ENCODE measurements at places on chromosomes 2 and 18. TPM values are rescaled to one million over a fixed set of nuclear protein-coding genes. Genes with fewer than 3 reads are reported as not detected.

- no peak overlapping the region for H3K4me3 ChIP-seq
- no peaks in the 10 kb centered on the region for H3K4me1 ChIP-seq
- peaks cover 71% of the 10 kb centered on the region for H3K36me3 ChIP-seq
Measured at GRCh38 chr2:162174746-162175145, 22.7 kb upstream of the GCG start.

GRCh38 chr2:239399433-239399920 lies 1.3 kb downstream of the HDAC4 start:
- H3K4me1 ChIP-seq: peaks cover 13% of the 10 kb centered on the region
- peak overlapping the region; percentile 44 for H3K27ac ChIP-seq
- peak; percentile 53 for DNase-seq

GRCh38 chr2:241430178-241430577 lies 74.1 kb downstream of the FARP2 start:
- DNase-seq: no peak
- H3K4me1 ChIP-seq: no peaks in the 10 kb centered on the region
- no peaks in the 10 kb centered on the region for H3K27me3 ChIP-seq
- no peak overlapping the region for H3K27ac ChIP-seq

DNA sequence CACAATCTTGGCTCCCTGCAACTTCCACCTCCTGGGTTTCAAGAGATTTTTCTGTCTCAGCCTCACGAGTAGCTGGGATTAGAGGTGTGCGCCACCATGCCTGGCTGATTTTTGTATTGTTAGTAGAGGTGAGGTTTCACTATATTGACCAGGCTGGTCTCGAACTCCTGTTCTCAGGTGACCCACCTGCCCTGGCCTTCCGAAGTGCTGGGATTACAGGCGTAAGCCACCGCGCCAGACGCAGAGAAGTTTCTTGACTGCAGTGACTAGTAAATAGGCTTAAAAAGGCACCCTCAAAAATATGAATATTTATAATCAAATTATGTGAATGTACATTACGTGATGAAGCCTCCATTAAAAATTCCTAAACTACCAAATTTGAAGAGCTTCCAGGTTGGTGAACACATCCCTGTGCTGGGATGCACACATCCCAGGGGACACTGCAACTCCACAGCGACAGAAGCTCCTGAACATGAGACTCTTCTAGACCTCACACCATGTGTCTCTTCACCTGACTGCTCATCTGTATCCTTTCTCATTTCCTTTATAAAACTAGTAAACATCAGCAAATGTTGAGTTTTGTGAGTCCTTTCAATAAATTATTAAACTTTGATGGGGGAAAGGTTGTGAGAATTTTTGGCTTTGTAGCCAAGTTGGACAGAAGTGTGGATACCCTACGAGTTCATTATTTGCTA lies 203.3 kb upstream of the SPOPL start:
- no peak overlapping the region for H3K27ac ChIP-seq
- H3K4me3 ChIP-seq: no peak overlapping the region
- no peaks in the 10 kb centered on the region for H3K36me3 ChIP-seq
- no peaks in the 10 kb centered on the region for H3K27me3 ChIP-seq

- no peaks in the 10 kb centered on the region for H3K36me3 ChIP-seq
- DNase-seq: no peak
- H3K4me1 ChIP-seq: no peaks in the 10 kb centered on the region
- H3K27me3 ChIP-seq: no peaks in the 10 kb centered on the region
- H3K27ac ChIP-seq: no peak overlapping the region
Measured at GRCh38 chr2:1418566-1418965, 5.3 kb downstream of the TPO start.

GRCh38 chr2:58875436-58875835 lies 634.3 kb upstream of the FANCL start:
- H3K27me3 ChIP-seq: peaks cover 1% of the 10 kb centered on the region
- H3K27ac ChIP-seq: no peak overlapping the region
- H3K36me3 ChIP-seq: no peaks in the 10 kb centered on the region
- DNase-seq: no peak

GRCh38 chr2:118762290-118762689 lies 85.2 kb downstream of the EN1 start:
- H3K4me1 ChIP-seq: 0 out of 2 replicates have a peak, but pooled peaks cover 3% of the 10 kb centered on the region
- H3K4me3 ChIP-seq: no peak overlapping the region
- H3K36me3 ChIP-seq: no peaks in the 10 kb centered on the region
- no peak for DNase-seq

DNA sequence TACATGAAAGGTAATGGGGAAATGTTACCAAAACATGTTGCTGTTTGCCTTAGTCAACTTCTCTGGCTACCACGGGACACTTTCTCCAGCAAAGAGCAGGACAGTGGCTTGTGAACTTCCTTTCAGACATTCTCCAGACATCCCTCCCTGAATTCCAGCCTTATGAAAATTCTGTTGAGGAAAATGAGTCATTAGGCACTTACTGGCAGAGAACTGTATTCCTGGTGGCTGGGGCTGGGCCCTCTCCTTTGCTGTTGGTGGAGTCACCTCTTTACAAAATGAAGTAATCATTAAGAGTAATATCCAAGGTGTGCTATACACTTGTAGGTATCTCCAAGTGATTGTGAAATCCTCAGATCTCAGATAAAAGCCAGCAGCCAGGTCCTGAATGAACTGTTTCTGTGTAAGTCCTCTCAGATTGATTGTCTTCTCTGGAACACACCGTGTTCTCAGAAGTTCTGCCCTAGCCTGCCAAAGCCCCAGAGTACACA lies 1.3 kb upstream of the FAP start:
- DNase-seq: peak; percentile 96
- H3K4me1 ChIP-seq: peaks cover 52% of the 10 kb centered on the region
- peaks cover 16% of the 10 kb centered on the region for H3K36me3 ChIP-seq
- peak overlapping the region; percentile 88 for H3K4me3 ChIP-seq
- peak overlapping the region; percentile 97 for H3K27ac ChIP-seq

DNA sequence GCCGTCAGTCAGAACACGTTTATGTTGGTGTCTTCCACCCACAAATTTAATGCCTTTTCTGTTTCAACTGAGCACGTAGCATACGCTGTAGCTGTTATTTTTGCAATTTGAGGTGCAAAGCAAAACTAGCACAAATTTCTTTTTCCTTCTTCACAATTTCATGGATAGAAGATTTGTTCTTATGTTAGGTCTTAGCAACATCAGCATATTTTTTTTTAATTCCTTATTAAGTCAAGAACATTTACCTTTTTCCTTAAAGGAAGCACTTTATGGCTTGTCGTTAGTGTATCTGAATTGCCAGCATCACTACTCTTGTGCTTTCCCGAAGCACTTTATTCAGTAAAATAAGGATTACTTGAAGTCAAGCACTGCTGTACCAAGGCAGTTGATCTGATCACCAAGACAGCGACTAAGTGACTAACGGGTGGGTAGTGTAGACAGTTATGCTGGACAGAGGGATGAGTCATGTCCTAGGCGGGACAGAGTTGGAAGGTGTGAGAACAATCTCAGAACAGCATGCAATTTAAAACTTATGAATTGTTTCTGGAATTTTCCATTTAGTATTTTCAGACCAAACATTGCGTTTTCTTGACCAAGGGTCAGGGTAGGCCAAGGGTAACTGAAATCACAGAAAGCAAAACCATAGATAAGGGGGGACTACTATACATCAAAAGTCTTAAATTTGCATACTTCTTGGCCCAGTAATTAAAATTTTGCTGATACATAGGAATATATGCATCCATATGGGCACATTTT lies 13.3 kb downstream of the BABAM2 start:
- no peak overlapping the region for H3K4me3 ChIP-seq
- no peaks in the 10 kb centered on the region for H3K27me3 ChIP-seq
- H3K36me3 ChIP-seq: no peaks in the 10 kb centered on the region
- peaks cover 24% of the 10 kb centered on the region for H3K4me1 ChIP-seq

DNA sequence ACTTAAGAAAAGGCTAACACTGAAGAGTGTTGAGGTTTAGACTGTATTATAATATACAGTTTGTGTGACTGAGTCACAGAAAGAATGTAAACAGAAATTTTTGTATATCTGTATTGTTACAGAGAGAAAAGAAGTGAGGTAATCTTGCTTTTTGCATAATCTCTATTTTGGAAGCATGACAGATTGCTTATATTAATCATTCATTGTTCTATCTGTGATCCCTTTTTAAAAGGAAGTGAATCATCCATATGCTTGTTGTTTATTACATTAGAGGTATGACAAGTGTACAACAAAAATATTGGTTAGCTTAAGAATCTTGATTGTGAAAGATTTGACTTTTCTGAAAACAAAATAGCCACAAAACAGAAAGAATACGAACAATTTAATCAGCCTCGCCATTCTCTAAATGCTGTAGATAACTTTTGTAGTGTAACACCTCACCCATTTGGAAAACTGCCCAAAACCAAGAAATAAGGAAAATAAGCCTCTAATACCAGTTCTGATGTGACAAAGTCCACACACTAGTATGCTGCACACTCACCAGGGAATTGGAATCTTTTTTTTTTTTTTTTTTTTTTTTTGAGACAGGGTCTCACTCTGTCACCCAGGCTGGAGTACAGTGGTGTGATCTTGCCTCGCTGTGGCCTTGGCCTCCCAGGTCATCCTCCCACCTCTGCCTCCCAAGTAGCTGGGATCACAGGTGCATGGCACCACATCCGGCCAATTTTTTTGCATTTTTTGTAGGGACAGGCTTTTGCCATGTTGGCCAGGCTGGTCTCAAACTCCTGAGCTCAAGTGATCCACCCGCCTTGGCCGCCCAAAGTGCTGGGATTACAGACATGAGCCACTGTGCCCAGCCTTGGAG lies 91.5 kb upstream of the LPIN2 start:
- H3K4me3 ChIP-seq: peak overlapping the region; percentile 7
- no peaks in the 10 kb centered on the region for H3K27me3 ChIP-seq
- H3K36me3 ChIP-seq: no peaks in the 10 kb centered on the region
- DNase-seq: peak; percentile 87
- 0 out of 2 replicates have a peak overlapping the region, but pooled peaks have one; percentile 5 for H3K27ac ChIP-seq

DNA sequence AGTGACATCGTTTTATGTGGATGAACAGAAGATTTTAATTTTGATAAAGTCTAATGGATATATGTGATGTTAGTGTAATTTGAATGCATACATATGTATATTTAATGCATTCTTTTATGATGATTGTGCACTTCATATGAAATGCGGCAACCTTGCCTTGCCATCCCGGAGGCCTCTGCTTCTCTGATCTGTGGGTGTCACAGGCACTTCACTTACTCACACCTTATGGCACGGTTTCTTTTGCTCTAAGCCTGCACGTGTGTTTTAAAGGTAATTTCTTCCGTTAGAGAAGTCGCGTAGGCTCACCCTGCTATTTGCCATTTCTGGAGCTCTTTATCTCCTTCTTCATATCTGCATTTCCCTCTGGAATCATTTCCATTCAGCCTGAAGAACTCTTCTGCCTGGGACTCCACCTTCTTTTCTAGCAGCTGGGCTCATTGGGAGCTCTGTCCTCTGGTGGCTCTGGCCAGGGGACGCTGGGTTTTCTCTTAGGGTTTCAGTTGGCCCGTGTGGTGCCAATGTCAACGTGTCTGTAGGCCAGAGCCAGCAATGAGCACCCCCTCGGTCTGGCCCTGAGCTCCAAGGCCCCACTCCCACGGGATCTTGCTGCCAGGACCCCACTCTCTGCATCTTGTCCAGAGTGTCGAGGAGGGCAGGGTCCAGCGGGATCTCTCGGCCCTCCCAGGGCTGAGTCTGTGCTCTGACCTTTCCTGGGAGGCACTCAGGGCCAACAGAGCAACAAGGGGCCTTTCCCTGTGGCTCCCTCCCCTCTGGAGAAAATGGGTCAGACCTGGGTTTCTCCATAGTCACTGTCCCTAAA lies 97.3 kb downstream of the RTP5 start:
- DNase-seq: no peak
- H3K4me3 ChIP-seq: no peak overlapping the region
- peaks cover 11% of the 10 kb centered on the region for H3K4me1 ChIP-seq
- no peaks in the 10 kb centered on the region for H3K36me3 ChIP-seq
- peak overlapping the region; percentile 48 for H3K27ac ChIP-seq
- H3K27me3 ChIP-seq: no peaks in the 10 kb centered on the region

DNA sequence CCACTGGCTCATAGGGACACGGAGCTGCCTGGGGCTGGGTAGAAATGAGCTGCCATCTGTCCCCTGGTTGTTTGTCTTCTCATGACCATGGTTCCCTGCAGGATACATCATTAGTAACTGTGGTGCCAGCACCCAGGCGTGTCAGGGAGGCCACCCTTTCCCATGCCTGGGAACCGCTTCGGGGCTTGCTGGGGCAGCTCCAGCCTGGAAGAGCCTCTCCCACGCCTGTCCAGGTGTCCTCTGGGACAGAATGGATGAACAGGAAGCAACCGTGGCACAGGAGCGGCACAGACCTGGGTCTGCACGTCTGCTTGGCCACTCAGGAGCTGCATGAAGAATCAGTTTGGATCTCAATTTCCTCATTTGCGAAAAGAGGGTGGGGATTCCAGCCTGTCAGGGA lies 34.8 kb downstream of the SDC1 start:
- H3K4me3 ChIP-seq: no peak overlapping the region
- H3K4me1 ChIP-seq: no peaks in the 10 kb centered on the region
- no peaks in the 10 kb centered on the region for H3K27me3 ChIP-seq
- DNase-seq: no peak
- H3K36me3 ChIP-seq: no peaks in the 10 kb centered on the region

GRCh38 chr2:165631089-165631488 lies 161.6 kb downstream of the CSRNP3 start:
- no peaks in the 10 kb centered on the region for H3K36me3 ChIP-seq
- no peak for DNase-seq
- no peaks in the 10 kb centered on the region for H3K27me3 ChIP-seq
- H3K4me3 ChIP-seq: no peak overlapping the region

DNA sequence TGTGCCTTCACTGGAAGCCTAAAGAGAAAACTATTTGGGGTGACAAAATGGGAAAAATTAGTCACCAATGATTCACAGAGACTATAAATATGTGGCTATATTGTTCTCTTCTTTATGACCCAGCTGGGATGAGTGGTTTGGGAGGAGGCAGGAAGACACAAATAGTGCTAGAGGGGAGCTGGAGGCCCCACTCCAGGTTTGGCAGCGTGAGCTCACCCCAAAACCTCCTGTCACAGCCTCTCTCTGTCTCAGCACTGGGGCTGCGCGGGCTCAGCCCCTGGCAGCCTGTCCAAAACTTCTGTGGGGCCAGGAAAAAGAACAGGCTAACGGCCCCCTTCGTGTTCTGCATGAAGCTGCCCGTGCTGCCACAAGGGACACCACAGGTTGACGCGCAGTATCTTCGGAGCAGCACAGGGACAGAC lies 73.2 kb upstream of the LCLAT1 start:
- no peaks in the 10 kb centered on the region for H3K27me3 ChIP-seq
- DNase-seq: peak; percentile 91
- H3K4me3 ChIP-seq: no peak overlapping the region
- peaks cover 41% of the 10 kb centered on the region for H3K4me1 ChIP-seq
- H3K36me3 ChIP-seq: no peaks in the 10 kb centered on the region

DNA sequence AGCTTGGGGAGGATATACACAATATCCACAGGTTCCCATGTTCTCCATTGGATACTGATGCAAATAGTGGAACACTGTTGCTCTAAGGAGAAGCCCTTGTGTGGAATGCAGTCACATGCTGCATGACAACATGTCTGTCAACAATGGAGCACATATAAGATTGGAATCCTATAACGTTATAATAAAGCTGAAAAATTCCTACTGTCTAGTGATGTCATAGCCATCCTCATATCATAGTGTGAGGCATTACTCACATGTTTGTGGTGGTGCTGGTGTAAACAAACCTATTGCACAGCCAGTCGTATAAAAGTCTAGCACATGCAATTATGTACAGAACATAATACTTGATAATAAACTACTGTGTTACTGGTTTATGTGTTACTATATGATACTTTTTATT lies 394.7 kb downstream of the FBXO15 start:
- H3K4me3 ChIP-seq: no peak overlapping the region
- DNase-seq: no peak
- H3K27ac ChIP-seq: no peak overlapping the region
- no peaks in the 10 kb centered on the region for H3K36me3 ChIP-seq

AMER3 gene
- not detected for total RNA-seq

COPS8 gene
- total RNA-seq: 148 TPM

PROC gene
- total RNA-seq: not detected

RMDN2 gene
- total RNA-seq: 5.8 TPM

All from GM23248 (cell line).